ENCODE measurements at places on chromosomes 16 and 17. TPM values are rescaled to one million over a fixed set of nuclear protein-coding genes. Genes with fewer than 3 reads are reported as not detected.

PDF gene
- 36.4 TPM for total RNA-seq

GRCh38 chr17:80872001-80872500, 119.6 kb upstream of the CHMP6 start:
- H3K4me1 ChIP-seq, result peaks cover 6% of the 10 kb centered on the region
- peaks cover 14% of the 10 kb centered on the region for H3K36me3 ChIP-seq
- H3K27ac ChIP-seq, result no peak overlapping the region
- no peaks in the 10 kb centered on the region for H3K27me3 ChIP-seq
- DNase-seq, result no peak

DNA sequence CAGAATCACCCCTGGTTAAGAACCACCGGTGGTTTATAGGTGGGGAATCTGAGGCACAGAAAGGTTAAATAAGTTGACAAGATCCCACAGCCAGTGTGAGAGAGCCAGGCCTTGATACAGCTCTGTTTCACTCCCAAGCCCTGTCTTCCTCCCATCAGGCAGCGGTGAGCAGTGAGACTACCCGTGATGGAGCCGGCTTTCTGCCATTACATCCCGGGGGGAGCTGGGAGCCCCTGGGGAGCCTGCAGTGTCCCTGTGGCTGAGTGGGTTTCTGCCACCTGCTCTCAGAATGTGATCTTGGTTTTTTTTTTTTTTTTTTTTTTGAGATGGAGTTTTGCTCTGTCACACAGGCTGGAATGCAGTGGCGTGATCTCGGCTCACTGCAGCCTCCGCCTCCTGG, 66.4 kb downstream of the ABCC1 start:
- peaks cover 79% of the 10 kb centered on the region for H3K36me3 ChIP-seq
- DNase-seq, result no peak
- H3K4me1 ChIP-seq, result no peaks in the 10 kb centered on the region
- H3K4me3 ChIP-seq, result no peak overlapping the region

TMEM114 gene
- total RNA-seq, result 1.2 TPM

DNA sequence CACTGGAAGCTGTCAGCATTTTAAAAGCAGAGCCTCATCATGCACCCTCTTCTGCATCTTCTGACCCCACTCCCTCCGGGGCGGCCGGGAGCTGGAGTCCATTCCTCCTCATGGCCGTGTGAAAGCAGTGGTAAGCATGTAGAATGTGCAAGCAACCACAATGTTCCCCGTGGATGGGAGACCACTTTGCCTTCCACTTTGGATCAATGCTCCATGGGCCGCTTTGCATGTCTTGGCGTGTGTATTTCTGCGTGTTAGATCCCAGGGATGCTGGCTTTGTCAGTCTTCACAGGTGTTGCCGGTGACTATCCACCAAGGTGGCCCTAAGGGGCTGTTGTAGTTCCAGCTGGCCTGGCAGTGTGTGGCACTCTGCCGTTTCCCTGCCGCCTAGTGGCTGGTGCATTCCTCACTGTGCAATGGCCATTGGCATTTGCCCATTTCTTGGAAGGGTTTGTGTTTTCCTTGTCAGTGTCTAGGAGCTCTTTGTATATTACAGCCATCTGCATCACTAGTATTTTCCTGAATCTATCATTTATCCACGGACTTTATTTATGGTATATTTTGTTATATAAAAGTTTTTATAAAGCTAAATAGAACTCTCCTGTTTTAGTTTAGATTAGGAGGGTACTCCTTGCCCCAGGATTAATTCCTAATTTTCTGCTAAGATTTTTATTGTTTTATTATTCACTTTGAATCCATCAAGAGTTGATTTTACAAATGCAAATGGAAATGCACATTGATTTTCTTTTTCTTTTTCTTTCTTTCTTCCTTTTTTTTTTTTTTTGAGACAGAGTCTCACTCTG, 5.8 kb upstream of the ALDH3A1 start:
- no peaks in the 10 kb centered on the region for H3K36me3 ChIP-seq
- H3K4me3 ChIP-seq, result no peak overlapping the region

- no peak overlapping the region for H3K4me3 ChIP-seq
- peaks cover 13% of the 10 kb centered on the region for H3K36me3 ChIP-seq
- no peaks in the 10 kb centered on the region for H3K4me1 ChIP-seq
Measured at GRCh38 chr16:85636234-85636812, 23.2 kb downstream of the GSE1 start.

DNA sequence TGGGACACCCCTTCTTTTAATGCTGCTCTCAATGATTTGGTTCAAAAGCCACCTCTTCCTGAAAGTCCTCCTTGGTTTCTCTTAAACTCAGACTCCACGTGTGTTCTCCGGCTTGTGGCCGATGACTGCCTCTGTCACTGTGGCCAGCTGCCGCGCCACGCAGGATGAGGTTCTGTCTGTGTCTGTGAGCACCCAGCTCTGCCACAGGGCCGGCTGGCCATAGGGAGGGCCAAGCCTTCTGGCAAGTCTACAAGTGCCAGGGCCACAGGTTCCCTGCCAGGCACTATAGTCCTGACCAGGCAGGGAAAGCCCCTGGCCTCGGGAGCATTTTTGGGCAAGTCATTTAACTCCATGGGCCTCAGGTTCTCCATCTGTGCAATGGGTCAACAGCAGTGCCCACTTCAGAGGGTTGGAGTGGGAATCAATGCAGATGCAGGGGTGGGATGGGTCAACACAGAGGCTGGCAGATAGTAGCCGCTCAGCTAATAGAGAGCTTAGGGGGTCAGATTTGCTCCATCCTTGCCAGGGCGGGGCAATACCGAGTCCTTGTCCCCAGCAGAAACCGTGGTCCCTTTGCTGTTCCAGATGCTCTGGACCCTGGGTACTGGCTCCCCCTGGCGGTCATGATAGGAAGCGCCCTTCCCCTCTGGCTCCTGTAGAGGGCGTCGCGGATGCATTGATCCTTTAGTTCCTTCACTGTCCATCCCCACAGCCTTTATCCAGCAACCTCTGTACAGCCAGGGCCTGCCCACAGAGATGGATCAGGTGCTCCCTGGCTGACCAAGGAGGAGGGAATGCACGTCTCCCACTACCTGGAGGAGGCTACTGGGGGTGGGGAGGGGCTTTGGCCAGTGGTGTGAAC, 19.3 kb upstream of the ADGRG3 start:
- no peaks in the 10 kb centered on the region for H3K4me1 ChIP-seq
- no peak overlapping the region for H3K4me3 ChIP-seq
- no peak overlapping the region for H3K27ac ChIP-seq
- no peaks in the 10 kb centered on the region for H3K36me3 ChIP-seq
- peak; percentile 88 for DNase-seq
- no peaks in the 10 kb centered on the region for H3K27me3 ChIP-seq

DNA sequence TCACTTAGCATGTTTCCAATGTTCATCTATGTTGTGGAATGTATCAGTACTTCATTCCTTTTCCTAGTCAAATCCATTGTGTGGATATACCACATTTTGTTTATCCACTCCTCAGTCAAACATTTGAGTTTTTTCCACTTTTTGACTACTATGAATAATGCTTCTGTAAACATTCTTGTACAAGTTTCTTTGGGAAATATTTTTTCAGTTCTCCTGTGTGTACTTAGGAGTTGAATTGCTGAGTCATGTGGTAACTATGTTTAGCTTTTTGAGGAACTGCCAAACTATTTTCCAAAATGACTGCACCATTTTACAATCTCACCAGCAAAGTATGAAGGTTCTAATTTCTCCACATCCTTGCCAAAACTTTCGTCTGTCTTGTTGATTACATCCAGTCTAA, 223.7 kb upstream of the AXIN2 start:
- H3K36me3 ChIP-seq, result no peaks in the 10 kb centered on the region
- H3K4me3 ChIP-seq, result no peak overlapping the region
- H3K27me3 ChIP-seq, result no peaks in the 10 kb centered on the region
- H3K27ac ChIP-seq, result no peak overlapping the region
- no peaks in the 10 kb centered on the region for H3K4me1 ChIP-seq
- no peak for DNase-seq

GRCh38 chr17:35695613-35696012, 35.8 kb upstream of the RASL10B start:
- H3K4me1 ChIP-seq, result peaks cover 2% of the 10 kb centered on the region
- no peak overlapping the region for H3K4me3 ChIP-seq
- H3K27ac ChIP-seq, result no peak overlapping the region
- H3K27me3 ChIP-seq, result no peaks in the 10 kb centered on the region

TMEM92 gene
- total RNA-seq, result 10.9 TPM

C17orf107 gene
- total RNA-seq, result 4.4 TPM

DNA sequence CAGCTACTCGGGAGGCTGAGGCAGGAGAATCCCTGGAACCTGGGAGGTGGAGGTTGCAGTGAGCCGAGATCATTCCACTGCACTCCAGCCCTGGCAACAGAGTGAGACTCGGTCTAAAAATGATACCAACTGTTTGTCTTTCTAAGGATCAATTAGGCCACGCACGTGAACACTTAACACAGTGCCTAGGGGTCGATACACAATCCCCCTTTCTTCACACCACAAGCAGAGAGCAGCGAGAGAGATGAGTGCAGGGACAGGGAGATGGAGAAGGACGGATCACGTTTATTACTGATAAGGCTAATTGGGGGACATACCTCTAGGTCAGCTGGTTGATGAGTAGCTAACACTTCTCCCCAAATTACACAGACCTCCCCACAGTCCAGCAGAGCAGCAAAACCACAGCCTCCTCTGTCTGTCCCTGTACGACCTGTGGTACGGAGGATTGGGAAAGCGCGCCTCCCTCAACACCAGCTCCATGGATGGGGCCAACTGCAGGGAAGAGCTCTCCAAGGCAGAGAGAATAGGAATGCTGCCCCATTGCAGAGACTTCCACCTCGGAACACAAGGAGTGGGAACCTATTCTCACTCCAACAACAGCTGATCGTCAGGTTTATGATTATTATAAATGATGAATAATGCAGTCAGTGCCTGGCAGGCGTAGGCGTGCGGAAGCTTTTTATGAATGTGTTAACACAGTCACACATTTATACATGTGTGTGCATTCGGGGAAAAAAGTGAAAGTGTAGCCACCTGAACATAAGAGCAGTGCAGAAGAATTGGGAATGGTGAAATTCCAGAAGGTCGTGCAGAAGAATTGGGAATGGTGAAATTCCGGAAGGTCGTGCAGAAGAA, 155.1 kb downstream of the C16orf95 start:
- no peak overlapping the region for H3K27ac ChIP-seq
- H3K4me3 ChIP-seq, result no peak overlapping the region
- H3K36me3 ChIP-seq, result no peaks in the 10 kb centered on the region
- DNase-seq, result no peak

- H3K36me3 ChIP-seq, result peaks cover 3% of the 10 kb centered on the region
- no peak overlapping the region for H3K27ac ChIP-seq
- no peaks in the 10 kb centered on the region for H3K27me3 ChIP-seq
Measured at GRCh38 chr17:45139533-45139920, 4.0 kb downstream of the ACBD4 start.

DNA sequence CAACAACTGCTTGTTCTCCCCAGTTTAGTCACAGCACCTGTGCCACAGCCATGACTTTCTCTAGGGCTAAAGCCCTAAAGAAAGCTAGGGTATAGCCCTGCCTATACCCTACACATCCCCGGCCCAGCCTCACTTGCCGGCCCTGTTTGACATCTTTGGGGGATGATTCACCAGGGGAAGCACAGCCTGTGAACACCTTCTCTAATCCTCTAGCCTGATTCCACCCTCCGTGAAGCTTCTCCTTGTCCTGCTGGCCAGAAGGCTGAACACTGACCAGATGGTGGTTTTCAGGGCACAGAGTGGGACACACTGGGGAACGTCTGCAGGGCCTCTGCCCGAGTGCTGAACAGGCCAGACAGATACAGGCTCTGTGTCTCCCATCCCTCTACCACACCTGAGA, 6.0 kb downstream of the CLEC16A start:
- H3K27me3 ChIP-seq, result no peaks in the 10 kb centered on the region
- no peak for DNase-seq
- H3K27ac ChIP-seq, result no peak overlapping the region
- H3K4me3 ChIP-seq, result no peak overlapping the region
- no peaks in the 10 kb centered on the region for H3K36me3 ChIP-seq

NLGN2 gene
- total RNA-seq, result 70.2 TPM

SLFN12L gene
- total RNA-seq, result not detected

GRCh38 chr16:86052926-86053325, 154.0 kb downstream of the IRF8 start:
- no peaks in the 10 kb centered on the region for H3K36me3 ChIP-seq
- DNase-seq, result no peak
- no peaks in the 10 kb centered on the region for H3K4me1 ChIP-seq
- H3K27me3 ChIP-seq, result peaks cover 3% of the 10 kb centered on the region
- H3K4me3 ChIP-seq, result no peak overlapping the region

- no peaks in the 10 kb centered on the region for H3K27me3 ChIP-seq
- no peak overlapping the region for H3K27ac ChIP-seq
- no peak overlapping the region for H3K4me3 ChIP-seq
- H3K4me1 ChIP-seq, result no peaks in the 10 kb centered on the region
- DNase-seq, result no peak
Measured at GRCh38 chr17:61904094-61904710, 23.6 kb downstream of the INTS2 start.

DNA sequence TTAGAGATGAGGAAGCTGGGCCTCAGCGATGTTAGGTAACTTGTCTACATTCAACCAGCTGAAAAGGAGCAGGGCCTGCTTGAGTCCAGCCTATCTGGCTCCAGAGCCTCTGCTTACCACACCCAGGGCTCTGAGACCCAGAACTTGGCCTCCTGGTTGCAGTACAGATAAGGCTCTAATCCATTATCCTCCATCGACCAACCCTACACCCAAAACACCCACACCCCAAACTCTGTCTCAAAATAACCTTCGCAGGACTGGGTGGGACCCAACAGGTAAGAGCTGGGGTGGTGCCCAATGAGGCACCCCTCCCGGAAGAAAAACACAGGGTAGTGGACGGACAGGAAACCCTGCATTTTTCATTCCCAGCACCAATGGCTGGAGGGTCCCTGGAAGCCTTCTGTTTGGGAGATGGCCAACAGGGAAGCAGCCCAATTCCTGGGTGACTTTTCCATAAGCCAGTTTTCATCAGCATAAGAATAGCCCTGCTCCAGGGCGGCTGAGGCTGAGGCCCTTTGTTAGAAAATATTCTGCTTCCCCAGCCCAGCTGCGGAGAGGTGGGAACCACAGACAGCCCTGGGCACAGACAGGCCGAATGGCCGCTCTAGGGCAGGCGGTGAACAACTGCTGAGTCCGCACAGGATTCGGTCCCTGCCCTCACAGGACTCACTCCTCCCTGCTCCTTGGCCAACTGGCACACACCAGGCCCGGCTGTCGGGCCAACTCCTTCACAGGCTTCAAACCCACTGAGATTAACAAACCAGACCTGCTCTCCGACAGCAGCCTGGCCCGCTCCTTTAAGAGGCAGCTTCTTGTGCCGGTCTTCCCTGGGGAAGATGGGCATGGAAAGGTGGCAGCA, 9.8 kb downstream of the SMIM5 start:
- no peak overlapping the region for H3K27ac ChIP-seq
- peaks cover 7% of the 10 kb centered on the region for H3K4me1 ChIP-seq
- no peaks in the 10 kb centered on the region for H3K27me3 ChIP-seq

PRSS21 gene
- not detected for total RNA-seq

TMC7 gene
- total RNA-seq, result 4.3 TPM

KRT9 gene
- not detected for total RNA-seq

HES7 gene
- total RNA-seq, result 0.33 TPM

CRYBA1 gene
- total RNA-seq, result not detected

GRCh38 chr16:65323655-65324237, 201.9 kb upstream of the CDH11 start:
- no peak for DNase-seq
- no peaks in the 10 kb centered on the region for H3K36me3 ChIP-seq
- H3K27me3 ChIP-seq, result no peaks in the 10 kb centered on the region
- no peak overlapping the region for H3K4me3 ChIP-seq
- no peaks in the 10 kb centered on the region for H3K4me1 ChIP-seq

ADAM11 gene
- 2.7 TPM for total RNA-seq

GRCh38 chr17:17120701-17121100, 78.4 kb downstream of the MPRIP start:
- H3K27me3 ChIP-seq, result no peaks in the 10 kb centered on the region
- H3K4me1 ChIP-seq, result no peaks in the 10 kb centered on the region
- H3K36me3 ChIP-seq, result no peaks in the 10 kb centered on the region
- H3K4me3 ChIP-seq, result no peak overlapping the region

DYNLRB2 gene
- not detected for total RNA-seq
